ENCODE measurements at places on chromosomes 3 and 15. TPM values are rescaled to one million over a fixed set of nuclear protein-coding genes. Genes with fewer than 3 reads are reported as not detected.

DNA sequence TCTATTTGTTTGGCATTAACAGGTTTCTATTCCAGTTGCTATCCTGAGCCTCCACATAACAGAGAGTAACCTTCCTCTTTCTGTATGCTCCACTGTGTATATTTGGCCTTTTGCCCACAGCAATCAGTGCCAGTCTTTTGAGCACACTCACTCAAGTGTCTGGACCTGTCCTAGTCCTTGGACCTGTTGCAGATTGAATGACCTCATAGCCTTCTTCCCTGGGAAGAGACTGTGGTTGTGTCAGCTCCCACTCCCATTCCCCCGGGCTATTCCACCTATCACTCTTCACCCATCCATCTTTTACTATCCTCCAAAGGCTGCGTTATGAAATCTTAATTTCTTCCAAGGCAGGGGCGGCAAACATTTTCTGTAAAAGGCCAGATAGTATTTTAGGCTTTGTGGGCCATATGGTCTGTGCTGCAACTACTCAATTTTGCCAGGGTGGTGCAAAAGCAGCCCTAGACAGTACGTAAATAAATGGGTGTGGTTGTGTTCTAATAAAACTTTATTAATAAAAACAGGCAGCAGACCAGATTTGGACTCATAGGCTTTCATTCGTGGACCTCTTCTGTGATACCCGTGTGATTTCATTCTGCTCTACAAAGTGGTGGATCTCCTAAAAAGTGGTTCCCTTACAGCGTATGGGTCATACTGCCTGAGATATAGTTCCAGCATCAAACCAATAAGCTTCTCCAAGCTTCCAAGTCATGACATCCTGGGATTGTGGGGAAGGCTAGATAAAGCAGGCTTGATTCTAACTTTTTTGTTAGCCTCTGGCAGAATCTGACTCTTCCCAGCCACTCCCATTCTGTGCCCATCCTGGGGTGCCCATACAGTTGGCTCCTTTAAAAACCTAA is 57.4 kb downstream of the CDAN1 start:
- DNase-seq: no peak

- DNase-seq: no peak
Measured at GRCh38 chr15:80459380-80459779, 55.2 kb downstream of the ARNT2 start.

GP9 gene
- not detected for total RNA-seq

IGSF10 gene
- 0.05 TPM for total RNA-seq

- DNase-seq: no peak
Measured at GRCh38 chr15:64389036-64389435, 1.4 kb downstream of the TRIP4 start.

- DNase-seq: no peak
Measured at GRCh38 chr3:22244761-22245521, 493.9 kb upstream of the ZNF385D start.

DNA sequence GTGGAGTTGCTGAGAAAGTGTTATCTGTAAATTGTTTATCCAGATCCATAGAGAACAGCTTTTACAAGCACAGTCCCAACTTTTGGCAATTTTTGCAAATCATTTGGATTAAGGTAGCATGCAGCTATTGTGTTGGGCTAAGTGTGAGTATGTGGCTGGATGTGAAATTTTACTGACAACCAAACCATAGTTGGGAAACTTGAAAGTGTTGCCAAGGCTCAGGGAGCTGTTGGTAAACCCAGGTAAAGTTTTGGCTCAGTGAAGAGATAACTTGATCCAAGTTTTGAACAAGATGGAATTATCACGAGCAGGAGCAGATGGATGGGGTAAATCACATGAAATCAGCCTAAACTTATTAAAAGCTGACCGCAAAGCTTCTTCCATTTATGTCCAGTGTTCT is 90.0 kb upstream of the HES1 start:
- DNase-seq: no peak

DNA sequence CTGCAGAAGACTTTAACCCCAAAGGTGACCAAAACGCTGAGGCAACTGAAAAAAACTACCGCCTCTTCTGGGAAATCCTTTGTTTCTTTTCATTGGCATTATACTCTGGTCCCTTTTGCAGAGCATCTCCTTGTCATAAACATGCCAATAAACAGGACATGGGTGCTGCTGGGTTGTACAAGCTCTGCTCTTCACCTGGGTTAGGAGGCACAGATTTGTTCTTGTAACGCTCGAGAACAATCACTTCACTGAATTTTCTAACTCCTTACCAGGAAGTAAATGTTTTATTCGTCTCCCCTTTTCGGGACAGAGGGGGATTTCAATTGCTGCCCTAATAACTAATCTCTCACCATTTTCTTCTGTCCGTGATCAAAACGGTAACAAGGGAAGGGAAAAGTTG is 1.3 kb downstream of the PLCH1 start:
- DNase-seq: no peak

GCSAM gene
- total RNA-seq: not detected

- DNase-seq: peak; percentile 74
Measured at GRCh38 chr15:55774113-55774970, 31.4 kb upstream of the PRTG start.

GRCh38 chr3:11820531-11821041 is 26.1 kb downstream of the TAMM41 start:
- no peak for DNase-seq

GRCh38 chr3:52606373-52607085 is 70.1 kb downstream of the UQCC5 start:
- DNase-seq: no peak

DNA sequence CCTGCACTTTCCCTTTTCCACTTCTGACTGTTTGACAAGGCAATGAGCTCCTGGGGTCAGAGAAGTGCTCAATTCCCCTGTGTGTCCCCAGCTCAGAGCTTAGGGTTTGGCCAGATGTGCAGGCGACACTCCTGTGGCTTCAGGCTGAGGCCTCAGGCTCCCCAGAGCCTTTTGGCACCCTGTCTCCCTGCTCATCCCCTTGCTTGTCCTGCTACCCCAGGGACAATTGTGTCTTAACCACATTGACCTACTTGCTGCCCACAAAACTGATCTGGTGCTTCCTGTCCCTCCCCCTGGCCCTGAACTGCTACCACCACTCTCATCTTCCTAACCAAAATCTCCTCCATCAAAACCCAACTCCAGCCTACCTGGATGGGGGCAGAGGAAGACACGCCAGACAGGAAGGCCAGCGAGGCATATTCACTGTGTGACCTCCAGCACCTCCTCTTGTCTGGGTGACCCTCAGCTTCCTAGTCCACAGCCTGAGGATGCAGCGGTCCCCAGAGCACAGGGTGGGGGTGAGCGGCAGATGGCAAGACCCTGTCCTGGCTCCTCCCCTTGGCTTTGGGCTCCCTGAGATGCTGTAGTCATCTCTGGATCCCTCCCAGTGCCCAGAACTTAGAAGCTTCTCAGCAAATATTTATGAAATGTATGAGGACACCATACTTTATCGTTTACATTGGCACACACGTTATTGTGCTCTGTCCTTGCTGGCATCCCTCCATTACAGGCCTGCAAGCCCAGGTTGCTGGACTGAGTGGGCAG is 98.9 kb upstream of the SLC6A6 start:
- DNase-seq: no peak

- no peak for DNase-seq
Measured at GRCh38 chr3:159892801-159893200, 95.8 kb upstream of the IL12A start.

DNA sequence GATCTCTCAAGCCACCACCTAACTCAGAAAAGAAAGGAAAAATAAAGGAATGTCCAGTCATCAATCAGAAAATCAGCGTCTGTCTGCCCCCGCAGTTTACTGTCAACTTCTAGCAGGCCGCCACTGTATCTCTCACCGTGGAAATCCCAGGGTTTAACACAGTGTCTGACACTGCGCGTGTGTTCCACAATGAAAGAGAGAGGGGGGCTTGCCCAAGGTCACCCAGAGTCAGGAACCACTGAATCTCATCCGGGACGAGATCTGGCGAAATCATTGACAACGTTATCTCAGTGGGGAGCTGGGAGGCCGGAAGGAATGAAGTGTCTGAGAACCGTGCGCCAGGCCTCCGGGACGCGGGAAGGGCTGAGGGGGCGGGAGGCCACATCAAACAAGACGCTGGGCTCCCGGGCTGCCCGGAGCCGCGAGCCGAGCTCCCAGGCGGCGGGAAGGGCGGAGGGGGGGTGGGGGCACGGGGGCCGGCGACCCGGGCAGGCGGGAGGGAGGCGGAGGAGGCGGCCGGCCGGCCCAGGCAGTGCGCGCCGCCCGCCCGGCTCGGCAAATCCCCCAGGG is 2.2 kb upstream of the HES1 start:
- DNase-seq: no peak

GOLGA8J gene
- not detected for total RNA-seq

DNA sequence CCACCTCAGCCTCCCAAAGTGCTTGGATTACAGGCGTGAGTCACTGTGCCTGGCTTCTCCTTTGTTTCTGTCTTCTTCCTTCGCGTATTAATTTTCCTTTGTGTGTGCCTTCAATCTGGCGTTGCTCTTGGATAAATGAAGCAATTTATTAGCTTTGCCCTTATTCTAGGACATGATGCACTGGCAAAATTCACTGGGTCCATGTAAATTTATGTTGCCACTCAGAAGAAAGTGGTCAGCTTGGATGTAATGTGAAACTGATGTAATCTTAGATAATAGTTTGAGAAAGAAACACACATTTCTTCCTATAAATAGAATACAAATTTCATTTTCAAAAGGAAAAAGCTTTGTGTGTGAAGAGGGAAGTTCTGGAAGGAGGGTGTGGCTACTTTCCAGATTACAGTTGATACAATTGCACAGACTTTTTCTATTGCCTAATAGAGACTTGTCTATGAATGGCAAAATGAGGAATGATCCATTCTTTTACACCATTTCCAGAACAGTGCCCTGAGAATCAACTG is 23.3 kb upstream of the ATP1B3 start:
- no peak for DNase-seq

DNA sequence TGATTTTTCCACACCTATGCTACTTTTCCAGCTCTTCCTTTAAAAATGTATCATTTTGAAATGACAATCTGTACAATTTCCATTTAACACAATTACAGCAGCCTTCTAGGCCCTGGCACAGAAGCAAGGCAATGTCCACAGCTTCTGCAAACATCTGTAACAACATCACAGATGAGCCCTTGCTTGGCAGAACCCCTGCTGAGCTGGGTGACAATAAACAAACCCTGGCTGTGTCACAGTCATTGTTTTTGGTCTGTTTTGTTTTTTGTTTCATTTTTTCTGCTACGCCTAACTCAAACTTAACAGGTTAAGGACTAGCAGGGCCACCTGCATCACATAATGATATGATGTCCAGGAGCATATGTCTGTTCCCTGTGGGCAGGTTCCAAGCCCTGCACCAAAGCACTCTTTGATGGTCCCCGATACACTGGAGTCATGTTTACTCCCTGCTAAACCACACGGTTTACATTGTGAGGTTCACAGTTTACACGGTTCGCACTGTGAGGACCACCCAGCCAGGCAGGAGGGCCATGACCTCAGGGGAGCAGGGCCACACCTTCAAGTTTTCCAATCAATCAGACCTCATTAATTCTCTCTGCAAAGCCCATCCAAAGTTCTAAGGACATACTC is 186.8 kb upstream of the CHRNA7 start:
- no peak for DNase-seq

DNA sequence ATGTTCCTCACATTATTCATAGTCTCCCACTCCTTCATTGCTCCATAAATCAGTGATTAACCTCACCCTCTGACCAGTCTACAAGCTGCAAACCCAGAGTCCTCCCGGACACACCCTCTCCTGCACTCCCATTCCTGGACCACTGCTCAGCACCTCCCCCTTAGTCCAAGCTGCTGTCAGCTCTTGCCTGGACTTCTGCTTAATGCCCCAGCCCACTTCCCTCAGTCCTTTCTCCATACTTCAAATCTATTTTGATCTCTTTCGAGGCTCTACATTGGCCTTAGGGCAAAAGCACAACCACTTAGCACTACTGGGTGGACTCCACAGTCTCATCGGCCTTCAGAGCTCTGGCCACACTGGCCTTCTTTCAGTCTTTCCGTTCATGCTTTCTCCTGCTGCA is 79.4 kb upstream of the FAM98B start:
- no peak for DNase-seq

DNA sequence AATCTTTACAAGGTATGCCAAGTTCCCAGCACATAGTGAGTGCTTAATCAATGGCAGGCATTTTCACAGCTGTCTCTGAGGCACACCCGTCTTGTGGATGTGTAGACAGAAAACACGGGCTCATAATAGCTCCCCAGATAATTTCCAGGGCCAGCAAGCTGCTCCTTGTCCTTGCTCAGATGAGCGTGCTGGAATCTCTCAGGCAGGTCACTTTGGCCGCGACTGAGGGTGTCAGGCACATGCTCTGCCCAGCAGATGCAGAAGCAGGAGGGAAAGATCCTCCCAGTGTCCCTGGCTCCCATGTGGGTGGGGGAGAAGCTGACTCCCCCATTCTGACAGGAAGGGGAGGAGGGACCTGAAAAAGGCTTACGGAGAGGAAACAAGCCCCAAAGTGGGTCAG is 35.6 kb upstream of the SLC6A1 start:
- DNase-seq: no peak

TTLL13 gene
- not detected for total RNA-seq

DNA sequence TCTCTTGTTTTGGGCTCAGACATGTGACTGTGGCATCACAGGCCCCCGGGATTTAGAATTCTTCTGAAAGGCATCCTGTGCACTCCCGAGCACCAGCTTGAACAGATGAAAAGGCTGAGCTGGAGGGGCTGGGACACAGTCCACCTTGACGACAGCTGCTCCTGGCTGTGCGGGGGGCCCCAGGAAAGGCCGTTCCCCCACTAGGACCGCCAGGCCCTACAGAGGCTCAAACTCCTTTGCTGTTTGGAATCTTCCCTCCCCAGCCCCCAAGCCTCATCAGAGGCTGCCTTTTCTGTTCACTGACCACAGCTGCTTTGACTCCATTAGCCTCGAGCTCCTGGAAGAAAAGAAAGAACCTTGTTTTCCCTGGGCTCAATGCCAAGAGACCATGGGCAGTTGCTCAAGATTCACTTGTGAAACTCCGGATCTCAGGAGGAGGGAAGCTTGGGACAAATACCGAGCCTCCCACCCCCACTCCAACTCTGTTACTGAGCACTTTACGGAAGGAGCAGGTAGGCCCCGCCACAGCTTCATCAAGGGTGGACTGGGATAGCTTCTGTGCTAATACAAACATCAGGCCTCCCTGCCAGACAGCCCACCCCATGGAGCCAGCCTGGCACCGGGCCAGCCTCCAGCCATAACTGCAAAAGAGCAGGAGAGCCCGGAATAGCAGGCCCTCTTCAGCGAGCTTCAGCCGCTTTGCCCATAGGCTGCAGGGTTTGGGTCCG is 15.7 kb downstream of the CIDEC start:
- peak; percentile 28 for DNase-seq

Data from glutamatergic neuron (in vitro differentiated cells).